ENCODE measurements at places on chromosomes 6 and 20.

- DNase-seq, result no peak
These were observed 851.2 kb downstream of the DHX35 start for GRCh38 chr20:39813190-39813829.

DNA sequence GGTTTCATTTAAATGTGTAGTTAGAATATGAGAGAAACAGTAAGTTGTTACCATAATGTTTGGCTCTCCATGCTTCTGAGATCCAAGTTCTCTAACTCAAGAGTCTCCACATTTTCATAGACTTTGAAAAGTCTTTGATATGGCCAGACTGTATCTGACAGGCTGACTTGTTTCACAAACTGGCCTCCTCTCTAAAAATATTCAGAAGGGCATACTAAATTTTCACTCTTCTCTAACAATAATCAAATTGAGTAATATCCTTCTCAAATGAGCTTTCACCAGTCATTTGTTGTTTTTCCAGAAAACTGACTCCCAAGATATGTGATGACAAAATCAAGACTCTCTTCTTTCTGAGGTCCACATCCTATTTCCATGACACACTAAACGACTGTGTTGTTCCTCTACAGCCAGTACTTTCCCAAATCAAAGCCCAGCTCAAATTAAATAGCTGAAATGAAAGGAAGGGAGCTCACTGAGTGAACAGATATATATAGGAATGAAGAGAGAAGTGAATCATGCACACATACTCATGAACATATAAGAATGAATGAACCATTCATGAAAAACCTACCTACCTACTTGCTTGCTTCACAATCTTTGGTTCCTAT is 15.1 kb downstream of the HIVEP2 start:
- no peak for DNase-seq

DNA sequence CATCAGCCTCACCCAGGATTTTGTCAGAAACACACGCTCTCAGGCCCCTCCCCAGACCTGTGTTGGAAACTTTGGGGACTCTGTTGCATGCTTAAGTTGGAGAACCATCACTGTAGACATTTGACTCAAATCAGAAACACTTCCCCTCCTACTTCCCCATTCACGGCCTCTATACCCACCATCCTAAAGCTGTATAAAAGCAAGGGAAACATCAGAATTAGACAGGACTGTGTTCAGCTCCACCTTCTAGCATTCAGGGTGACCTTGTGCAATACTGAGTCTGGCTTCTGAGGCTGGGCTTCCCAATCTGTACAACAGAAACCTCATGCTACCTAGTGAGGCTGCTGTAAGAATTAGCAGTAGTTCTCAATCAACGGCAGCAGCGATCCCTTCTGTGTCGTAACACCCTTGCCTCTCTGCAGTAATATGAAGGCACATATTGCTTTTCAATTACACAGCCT is 252.3 kb downstream of the LY86 start:
- no peak for DNase-seq

GRCh38 chr20:15236812-15237211 is 899.4 kb upstream of the FLRT3 start:
- DNase-seq, result no peak

DNA sequence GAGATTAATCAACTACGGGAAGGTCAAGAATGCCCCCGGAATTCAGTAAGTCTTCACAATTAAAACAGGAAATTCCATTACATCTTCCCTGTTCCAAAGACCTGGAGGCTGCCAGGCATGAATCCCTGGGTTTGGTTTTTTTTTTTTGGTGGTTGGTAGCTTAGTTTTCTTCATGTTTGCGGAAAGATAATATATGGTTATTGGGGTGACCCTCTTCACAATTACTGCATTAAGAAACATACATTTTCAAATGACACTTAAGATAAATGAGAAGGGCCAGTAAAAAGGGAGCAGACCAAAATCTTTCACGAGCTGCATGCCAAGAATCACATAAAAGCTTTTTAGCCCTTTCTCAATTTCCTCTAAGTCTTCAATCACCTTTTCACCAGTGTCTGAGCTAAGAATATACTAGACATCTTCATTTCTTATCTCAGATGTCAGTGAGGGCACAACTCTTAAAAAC is 64.0 kb downstream of the KIF13A start:
- DNase-seq, result no peak

- no peak for DNase-seq
These were observed 138.5 kb upstream of the SOX4 start for GRCh38 chr6:21455071-21455470.

GRCh38 chr6:75608956-75609533 is 7.4 kb downstream of the SENP6 start:
- DNase-seq, result no peak

DNA sequence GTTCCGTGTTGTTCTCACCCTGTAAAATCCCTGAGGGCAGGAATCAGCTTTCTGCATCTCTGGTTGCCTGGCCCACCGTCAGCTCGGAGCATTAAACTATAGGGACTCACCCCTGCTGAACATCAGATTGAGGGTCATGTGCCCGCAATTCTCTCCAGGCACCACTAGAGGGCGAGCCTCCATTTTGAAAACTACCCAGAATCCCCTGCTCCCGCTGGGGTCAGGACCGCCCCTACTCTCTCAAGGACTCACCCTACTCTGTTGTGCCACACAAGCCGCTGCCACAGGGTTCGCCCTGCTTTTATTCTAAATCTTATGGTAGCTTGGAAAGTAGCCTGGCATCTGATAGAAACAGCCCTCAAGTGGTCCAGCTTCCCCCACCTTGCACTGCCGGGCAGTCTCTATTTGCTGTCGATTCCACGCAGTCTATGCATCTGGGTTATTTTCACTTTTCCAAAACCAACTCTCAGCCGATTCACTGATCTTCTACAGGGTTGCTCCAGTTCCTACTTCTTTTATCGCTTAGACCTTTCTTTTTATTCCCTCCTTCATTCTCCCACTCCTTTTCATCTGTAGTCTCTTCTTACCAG is 244.1 kb upstream of the QKI start:
- no peak for DNase-seq

DNA sequence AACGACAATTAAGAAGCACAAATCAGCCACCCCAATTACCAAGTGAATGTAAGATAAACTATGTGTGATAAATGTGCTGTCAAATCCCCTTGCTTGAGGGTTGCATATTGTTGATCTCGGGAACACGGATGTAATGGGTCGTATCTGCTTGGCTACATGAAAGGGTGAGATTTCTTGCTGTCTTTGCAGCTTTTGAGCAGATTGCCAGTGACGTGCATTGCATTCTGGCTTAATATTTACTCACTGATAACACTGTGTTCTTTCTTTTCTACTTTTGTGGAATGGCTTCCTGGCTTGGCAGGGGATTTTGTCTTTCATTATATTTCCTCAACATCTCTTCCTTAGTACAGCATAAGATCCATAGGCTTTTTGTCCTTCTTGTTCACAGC is 10.5 kb upstream of the FAM210B start:
- no peak for DNase-seq

DNA sequence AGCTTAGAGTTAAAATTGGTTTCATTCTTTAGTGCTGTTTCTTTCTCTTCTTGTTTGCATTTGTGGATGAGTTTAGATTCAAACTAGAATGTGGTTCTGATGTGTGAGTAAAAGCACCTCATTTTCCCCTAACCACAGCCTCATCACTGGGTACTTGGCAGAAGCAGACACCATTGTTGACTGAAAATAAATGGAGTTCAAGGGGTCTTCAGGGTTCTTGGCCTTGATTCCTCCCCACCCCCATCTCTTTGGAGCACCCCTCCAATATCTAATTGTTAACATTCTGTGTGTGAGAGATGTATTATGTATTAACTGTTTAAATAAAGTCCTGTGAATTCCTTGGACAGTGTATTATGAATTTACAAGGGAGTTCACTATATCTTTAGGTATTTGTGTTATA is 59.6 kb downstream of the JARID2 start:
- DNase-seq, result no peak

GRCh38 chr6:15994814-15995459 is 133.9 kb upstream of the MYLIP start:
- no peak for DNase-seq

GRCh38 chr6:164570801-164571200 is 738.6 kb downstream of the C6orf118 start:
- DNase-seq, result no peak

DNA sequence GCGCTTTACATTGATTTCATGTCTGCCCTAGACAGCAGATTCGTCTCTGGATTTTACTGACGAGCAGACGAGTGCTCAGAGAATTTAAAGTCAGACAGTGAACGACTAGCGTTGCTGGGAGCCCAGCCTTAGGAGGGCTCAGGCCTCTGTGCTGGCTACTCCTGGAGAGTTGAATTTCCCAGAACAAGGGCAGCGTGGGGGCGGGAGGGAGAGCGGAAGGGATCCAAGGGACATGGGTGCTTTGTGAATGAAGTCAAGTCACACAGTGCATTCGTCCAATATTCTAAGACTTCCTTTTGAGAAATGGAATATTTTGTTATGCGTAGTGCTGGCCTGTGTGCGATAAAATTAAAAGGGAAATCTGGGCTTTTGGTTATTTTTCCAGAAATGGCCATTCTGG is 126.5 kb downstream of the MYLK4 start:
- no peak for DNase-seq

- no peak for DNase-seq
These were observed 77.1 kb downstream of the SOD2 start for GRCh38 chr6:159615918-159616317.

GRCh38 chr6:105179244-105180065 is at the start of gene POPDC3:
Gene POPDC3, minus strand, starts transcription at chr6:105180014. Its CDS starts 18,105 bp downstream, at chr6:105161909.
- peak; percentile 46 for DNase-seq

DNA sequence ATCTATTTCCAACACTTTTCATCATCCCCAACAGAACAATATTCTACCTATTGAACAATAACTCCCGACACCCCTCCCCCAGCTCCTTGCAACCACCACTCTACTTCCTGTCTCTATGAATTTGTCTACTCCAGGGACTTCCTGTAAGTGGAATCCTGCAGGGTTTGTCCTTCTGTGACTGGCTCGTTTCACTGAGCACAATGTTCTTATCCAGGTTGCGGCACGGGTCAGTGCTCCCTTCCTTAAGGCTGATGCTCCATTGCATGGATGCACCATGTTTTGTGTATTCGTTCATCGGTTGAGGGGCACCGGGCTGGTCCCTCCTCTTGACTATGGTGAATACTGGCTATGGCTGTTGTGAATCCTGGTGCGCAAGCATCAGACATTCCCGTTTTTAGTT is 163.2 kb downstream of the TBXT start:
- DNase-seq, result no peak

Data from progenitor cell of endocrine pancreas (in vitro differentiated cells).